ENCODE measurements at places on chromosomes 7 and 10.

- no peak for DNase-seq
Measured at GRCh38 chr10:59337201-59337652, 25.1 kb downstream of the FAM13C start.

DNA sequence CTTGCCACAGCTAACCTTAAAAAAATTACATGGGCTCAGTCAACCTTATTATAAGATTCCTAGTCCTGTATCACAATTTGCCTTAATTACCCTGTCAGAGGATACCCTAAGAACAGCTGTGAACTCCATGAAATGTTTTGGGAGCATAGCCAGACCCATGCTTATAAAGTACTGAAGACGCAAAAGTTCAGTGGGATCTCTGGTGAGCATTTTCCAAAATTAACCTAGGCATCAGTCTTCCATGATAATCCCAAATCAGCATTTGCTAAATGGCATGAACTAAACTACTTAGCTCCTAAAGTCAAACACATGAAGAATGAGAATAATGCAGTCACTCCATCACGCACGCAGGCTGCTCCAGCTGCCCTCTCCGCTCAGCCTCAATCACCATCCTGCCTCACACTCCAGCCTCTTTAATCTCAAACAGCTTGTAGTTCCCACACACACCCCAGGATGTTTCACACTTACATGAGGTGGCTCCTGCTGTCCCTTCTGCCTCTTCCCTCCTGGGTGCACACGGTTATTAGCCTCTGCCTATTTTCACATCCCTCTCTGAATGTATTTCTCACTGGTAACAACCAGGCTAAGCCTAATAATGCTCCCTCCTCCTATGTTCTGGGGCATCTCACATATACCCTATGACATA lies 15.3 kb downstream of the IGF2BP3 start:
- DNase-seq, result no peak

GRCh38 chr7:151877911-151878835 lies 1.3 kb upstream of the PRKAG2 start:
- no peak for DNase-seq

GRCh38 chr10:69895759-69896158 lies 94.1 kb downstream of the COL13A1 start:
- no peak for DNase-seq

DNA sequence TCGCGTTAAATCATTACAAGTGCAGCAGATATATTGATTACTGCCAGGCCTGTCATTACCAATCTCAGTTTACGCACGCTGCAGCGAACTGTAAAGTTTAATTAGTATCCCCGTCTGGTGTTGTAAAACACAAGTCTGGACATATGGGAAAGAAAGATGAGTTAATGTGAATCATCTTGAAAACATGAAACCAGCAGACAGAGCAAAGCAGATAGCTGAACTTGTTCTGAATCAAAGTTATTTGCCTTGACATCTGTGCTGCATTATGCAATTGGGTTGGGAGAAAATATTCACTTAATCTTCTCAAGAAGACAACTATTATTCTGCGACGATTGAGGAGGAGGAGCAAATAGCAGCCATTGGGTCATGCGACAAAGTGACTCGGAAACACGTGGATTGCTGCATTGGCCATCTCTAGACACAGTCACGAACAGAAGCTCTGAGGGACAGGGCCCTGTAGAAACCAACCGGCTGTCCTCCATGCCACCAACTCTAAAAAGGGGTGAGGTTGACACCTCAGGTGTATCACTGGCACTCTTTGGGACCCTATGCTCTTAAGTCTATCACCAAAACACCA lies 156.3 kb upstream of the C7orf33 start:
- DNase-seq, result no peak

GRCh38 chr10:113854013-113854760 lies at the start of the genes DCLRE1A and NHLRC2:
Gene DCLRE1A (minus strand): TSS chr10:113854082. CDS start chr10:113853182, 900 bp downstream.
Gene NHLRC2 (plus strand): TSS chr10:113854661. CDS start chr10:113854873, 212 bp downstream.
- peak; percentile 24 for DNase-seq

DNA sequence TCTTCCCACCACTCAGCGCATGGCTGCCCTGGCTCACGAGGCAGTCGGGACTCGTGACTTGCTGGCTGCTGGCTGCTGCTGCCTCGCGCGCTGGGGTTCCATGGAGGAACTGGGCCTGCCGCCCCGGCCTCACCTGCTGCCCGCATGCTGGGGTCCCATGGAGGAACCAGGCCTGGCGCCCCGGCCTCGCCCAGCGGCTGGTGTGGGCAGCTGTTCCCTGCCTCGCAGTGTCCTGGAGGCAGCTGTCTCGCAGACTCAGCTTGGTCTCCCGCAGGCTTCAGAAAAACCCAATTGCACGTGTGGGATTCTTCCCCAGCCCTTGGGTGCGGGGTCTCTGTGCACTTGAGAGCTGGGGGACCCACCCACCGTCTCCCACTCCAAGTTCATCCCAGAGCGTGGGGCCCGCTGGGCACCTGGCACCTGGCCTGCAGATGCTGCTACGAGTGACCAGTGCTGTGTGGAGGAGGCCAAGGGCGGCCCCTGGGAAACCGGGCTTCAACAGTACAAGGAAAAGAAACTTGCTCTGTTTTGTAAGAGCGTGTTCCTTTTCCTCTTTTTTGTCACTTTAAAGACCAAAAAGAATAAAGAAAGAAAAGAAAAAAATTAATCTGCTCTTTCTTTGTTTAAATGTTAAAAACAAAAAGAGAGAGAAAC lies 20.4 kb downstream of the PWWP2B start:
- no peak for DNase-seq

DNA sequence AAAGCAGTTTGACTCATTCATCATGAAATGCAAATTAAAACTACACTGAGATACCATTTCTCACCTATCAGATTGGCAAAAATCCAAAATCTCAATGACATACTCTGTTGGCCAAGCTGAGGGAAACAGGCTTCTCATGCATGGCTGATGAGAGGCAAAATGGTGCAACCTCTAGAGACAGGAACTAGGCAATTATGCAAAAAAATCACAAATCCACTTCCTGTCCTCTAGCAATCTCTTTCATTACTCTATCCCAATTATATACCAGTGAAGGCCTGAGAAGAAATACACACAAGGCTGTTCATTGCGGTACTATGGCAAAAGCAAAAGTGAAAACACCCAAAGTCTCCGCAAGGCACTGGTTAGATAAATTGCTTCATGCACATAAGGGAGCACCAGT lies 25.9 kb upstream of the PTPRN2 start:
- DNase-seq, result no peak

DNA sequence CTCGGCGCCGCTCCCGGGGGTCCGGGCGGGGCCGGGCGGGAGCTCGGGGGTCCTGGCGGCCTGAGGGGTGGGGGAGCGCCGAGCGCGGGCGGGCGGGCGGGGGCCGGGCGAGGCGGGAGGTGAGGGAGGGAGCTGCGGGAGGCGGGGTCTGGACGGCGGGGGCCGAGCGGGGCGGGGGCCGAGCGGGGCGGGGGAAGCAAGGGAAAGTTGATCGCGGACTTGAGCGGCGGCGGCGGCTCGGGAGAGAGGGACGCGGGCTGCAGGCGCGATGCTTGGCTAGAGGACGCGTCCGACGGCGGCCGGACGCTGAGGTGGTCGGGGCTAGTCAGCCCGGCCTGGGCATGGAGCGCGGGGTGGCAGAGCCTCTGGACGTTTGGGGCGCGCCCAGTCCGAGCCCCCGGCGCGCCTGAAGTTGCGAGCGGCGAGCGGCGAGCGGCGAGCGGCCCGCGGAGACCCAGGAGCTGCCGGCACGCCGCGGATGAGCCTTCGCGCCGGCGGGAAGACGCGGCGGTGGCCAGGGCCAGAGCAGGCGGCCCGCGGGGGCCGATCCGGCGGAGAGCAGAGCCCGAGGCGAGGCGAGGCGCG lies at the start of gene CDH23:
Gene CDH23 (plus strand): TSS at position 210 of the 585 bp plus-strand sequence. CDS start 42,912 bp downstream, outside the sequence.
- DNase-seq, result no peak

GRCh38 chr10:94859086-94859485 lies 79.4 kb upstream of the CYP2C9 start:
- DNase-seq, result no peak

DNA sequence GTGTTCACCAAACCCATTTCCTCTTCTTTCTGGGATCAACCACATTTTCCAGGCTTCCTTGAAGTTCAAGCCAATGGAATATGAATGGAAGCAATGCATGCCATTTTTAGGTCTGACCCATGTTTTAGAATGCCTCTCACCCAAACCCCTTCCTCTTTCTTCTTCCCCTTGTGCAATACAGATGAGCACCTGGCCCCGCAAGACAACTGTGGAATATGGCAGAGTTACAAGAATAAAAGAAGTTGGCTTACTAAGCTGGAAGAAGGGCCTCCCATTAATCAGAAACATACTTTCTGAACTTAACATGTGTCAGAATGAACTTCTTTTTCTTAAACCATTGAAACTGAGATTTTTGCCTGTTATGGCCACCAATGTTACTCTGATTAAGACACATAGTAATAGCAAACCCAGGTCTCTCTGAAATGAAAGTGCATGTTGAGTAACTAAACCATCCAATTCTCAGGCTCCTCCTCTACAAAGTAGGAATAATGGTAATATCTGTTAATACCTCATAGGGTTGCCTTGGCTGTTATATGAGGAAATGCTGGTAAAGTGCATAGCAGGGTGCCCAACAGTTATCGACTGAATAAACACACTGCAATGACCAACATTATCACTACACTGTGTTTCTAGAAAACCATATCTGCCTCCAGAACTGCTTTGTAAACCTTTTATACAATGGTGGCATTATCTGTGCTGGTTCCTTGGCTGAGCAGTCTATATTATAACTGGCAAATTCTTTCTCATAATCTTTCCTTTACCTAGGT lies 382.2 kb upstream of the NRP1 start:
- DNase-seq, result no peak

- no peak for DNase-seq
Measured at GRCh38 chr7:155278921-155279320, 18.8 kb upstream of the INSIG1 start.

DNA sequence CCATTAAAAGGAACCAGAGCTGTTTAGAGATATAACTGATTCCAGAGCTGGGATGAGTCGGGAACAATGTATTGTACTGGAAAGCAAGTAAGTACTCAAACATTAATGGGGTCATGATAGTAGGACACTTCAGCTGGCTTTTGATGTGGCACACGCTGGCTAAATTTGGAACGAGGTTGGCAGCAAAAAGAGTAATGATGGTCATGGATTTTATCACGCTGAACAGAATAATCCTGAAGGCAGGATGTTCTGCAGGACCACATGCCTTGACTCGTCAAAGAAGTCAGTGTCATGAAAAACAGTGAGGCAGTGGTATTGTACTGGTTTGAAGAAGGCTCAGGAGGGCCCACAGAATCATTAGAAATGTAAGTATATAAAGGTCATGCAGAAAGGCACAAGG lies 220.3 kb downstream of the SNX13 start:
- no peak for DNase-seq
